ENCODE measurements at places on chromosomes 1 and 21.

- no peak for DNase-seq
Observed at GRCh38 chr1:47436979-47437446, 831 bp upstream of the FOXD2 start.

DNA sequence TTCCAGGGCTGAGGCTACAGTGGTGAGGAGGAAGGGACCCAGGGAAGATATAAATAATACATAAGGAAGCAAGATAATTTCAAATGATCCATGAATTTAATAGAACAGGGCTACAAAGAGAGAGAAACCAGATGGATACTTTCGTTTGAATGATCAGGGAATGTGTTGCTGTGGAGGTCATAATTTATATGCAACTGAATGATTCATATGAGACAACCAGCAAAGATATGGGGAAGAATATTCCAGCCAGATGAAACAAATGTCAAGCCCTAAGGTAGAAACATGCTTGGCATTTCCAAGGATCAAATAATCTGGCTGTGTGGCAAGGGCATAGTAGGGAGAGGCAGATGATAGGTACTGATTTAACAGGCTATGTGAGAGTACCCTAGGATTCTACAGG, 84.8 kb upstream of the ZC3H11B start:
- DNase-seq: no peak

DNA sequence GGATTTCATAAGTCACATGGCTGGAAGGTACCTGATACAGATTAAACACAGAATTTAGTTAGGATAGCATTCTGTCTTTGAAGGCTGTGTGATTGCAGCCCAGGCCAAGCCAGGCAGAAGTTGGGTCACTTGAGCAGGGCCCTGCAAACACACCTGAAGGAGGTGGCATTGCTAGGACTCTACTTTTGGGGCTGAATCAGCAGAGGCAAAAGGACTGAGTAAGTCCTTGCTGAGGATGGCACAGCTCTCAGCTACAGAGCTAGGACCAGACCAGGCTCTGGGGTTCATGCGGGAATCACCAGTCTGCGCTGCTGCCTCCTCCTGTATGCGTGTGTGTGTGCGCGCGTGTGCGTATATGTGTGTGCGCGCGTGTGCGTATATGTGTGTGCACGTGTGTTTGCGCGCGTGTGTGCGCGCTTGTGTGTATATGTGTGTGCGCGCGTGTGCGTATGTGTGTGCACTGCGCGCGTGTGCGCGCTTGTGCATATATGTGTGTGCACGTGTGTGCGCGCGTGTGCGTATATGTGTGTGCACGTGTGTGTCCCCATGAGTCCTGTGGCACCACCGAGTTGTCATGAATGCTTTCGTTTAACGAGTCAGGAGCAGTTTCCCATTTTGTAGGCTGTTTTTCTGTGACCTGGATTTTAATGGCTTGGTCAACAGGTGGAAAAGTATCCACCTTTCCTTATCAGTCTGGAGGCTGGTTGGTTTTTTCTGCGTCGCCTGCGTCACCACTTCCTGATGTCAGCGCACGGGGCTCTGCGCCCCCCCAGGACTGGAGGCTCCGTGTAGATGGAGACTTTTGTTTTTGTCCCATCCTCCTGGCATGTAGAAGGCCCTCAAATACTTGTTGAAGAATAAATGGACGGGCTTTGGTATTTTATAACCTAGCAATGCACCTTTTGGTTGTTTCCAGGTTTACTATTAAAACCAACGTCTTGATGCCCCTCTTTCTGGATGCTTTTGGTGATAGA, 34.7 kb downstream of the ADARB1 start:
- DNase-seq: no peak

GRCh38 chr1:214417545-214418210, 133.7 kb downstream of the PTPN14 start:
- DNase-seq: no peak

DNA sequence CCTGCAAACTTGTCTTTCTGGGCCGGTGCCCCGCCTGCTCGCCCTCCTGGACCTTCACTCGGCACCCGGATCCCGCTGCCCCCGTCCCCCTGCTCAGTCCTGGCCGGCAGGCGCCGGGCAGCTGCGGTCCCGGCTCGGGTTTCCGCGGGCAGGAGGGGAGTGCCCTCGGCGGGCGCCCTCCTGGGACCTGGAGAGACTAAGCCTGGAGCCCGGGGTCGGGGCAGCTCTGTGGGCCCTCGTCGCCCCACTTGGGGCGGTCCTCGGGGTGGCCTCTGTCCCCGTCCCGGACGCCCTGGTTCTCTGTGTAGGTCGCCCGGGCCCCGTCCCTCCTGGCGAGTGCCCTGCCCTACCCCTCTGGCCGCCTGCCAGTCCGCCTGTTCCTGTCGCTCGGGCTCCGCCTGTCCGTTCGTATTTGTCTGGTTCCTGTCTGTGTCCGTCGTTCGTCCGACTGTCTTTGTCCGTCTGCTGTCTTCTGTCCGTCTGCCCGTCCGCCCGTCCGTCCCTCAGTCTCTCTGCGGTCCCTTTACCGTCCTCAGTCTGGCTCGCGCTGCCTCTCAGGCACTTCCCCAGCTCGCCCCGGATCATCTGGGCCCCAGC, 490 bp downstream of the SERINC2 start:
- no peak for DNase-seq

GRCh38 chr1:45385302-45385701, 45.1 kb upstream of the MUTYH start:
- DNase-seq: no peak

DNA sequence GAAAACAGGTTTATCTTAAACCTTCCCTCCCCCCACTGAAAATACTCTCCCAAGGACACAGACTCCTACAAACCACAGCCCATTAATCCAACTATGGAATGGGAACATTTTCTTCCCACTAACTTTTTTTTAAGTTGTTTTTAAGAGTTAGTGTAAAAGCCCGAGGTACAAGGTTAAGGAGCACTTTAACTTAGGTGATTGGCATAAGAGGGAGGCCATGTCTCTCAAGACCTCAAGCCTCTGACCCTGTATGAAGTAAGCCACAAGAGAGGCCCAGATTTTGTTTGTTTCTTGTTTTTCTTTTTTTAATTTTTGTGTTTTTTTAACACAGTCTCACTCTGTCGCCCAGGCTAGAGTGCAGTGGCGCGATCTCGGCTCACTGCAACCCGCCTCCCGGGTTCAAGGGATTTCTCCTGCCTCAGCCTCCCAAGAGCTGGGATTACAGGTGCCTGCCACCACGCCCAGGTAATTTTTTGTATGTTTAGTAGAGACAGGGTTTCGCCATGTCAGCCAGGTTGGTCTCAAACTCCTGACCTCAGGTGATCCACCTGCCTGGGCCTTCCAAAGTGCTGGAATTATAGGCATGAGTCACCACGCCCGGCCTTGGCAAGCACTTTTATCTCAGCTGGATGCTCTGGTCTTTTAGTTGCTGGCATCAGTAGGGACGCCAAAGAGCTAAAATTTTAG, 14.4 kb downstream of the ARMH1 start:
- no peak for DNase-seq

DNA sequence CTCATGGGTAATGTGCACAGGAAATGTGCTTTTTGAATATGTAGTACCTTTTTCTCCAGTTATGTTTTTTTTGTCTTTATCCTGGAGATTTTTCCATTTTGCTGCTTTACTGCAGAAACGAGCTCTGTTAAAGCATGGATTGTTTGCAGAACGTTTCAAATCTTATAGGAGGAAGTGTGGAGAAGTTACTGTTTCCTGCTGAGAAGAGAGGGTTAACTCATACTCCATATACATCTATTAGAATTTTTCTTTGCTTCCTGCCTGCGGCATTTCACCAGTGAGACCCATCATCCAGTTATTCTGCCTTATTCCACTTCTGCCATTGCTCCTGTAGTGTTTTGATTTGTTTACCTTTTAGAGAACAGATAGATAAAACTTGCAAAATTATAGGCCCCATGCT, 2.0 kb downstream of the RPRD2 start:
- DNase-seq: no peak

GRCh38 chr1:199279067-199279466, 640.2 kb downstream of the PTPRC start:
- no peak for DNase-seq

- no peak for DNase-seq
Observed at GRCh38 chr21:35469498-35469897, 420.4 kb upstream of the RUNX1 start.

DNA sequence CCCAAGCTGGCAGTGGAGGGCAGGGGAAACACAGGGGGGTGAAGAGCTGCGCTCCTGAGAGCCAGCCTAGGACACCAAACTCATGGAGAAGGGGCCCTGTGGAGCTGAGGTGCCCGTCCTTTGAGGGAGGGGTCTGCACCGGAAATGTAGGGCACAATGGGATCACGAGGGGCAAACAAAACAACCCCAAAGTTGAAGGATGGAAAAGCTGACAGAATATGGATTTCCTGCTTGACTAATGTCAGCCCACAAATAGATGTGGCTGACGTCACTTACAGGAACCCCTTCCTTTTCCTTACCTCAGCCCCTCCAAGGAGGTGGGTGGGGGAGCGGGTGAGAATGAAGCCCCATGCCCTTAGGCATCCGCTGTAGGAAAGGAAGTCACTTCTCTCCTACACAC, 110.9 kb downstream of the KCNN3 start:
- no peak for DNase-seq

DNA sequence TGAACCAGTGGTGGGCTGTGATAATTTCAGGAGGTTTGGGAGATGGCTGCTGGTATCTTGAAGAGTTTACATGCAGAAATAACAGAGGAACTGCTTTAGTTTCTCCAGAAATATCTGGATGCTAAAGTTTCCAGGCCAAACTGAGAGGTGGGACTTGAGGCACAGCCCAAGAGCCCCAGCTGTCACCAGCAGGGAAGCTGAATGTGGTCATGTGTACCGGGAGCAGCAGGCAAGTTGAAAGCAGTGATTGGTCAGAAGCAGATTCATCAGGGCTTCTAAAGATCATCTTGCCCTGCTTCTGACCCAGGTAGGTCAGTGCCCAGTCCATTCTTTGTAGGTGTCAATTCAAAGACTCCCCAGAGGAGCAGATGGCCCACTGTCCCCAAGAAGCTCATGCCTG, 7.9 kb upstream of the RPTN start:
- no peak for DNase-seq

- DNase-seq: no peak
Observed at GRCh38 chr1:208438112-208438699, 194.0 kb upstream of the PLXNA2 start.

GRCh38 chr1:54406339-54407153, at the start of gene SSBP3:
TSS of gene SSBP3 (minus strand) at chr1:54406394.
- DNase-seq: peak; percentile 79

GRCh38 chr1:168640836-168641235, 64.4 kb downstream of the XCL1 start:
- DNase-seq: no peak
